ENCODE measurements at places on chromosomes 2 and 18.

GRCh38 chr18:4248686-4249085 lies 206.4 kb downstream of the DLGAP1 start:
- DNase-seq, result no peak

DNA sequence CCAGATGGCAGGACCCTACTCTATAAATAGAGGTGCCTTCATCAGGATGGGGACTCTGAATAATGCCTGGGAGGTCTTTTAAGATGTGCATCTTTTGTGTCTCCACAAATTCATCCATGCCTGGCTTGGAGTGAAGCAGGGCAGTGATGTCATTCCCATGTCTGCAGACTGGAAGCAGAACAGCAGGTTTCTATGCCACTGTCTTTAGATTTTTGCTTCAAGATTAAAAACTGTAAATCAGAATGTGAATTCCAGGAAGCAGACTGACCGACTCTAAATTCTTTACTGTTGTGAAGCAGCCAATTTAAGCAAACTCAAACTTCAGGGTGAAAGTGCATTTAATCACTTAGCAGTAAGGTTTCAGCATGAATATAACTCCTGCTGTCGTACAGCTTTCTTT lies 159.3 kb downstream of the SCG2 start:
- no peak for DNase-seq

DNA sequence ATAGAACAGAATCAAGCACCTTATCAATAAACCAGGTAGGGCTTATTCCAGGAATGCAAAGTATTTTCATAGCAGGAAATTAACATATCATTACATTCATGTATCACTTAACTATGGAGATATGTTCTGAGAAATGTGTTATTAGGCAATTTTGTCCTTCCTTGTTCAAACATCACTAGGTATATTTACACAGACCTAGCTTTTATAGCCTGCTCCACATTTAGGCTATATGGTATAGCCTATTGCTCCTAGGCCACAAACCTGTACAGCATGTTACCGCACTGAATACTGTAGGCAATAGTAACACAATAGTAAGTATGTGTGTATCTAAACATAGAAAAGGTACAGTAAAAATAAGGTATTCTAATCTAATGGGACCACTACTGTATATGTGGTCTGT lies 82.8 kb upstream of the KCTD1 start:
- DNase-seq, result no peak

DNA sequence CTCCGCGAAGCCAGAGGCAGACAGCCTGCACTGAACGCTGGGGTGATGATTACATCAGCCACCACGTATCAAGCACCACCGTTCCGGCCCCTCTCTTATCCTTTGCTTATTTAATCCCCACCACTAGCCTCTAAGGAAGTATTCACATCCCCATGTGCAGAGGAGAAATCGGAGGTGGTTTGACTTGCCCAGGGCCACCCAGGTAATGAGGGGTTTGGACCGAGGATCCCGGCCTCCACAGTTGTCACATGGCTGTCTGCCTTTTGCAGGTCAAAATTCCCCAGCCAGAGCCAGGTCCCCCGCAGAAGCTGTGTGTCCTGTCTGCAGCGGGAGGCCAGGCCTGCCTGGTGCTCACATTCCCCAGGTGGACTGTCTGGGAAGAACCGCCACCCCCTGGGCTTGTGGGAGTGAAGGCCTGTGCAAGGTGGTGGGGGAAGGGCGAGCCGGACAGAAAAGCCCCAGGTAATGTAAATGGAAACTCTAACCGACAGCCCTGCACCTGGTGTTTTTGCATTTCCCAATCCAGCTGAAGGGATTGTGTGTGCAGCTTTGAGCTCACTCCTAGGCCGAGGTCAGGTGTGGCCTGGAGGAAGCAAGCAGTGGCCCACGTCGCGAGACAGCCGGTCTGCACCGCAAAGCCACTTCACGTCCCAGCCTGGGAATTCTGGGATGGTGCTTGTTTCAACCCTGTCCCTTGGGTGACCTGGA lies 108.5 kb upstream of the ID2 start:
- DNase-seq, result no peak

- no peak for DNase-seq
Measured at GRCh38 chr2:174600349-174600748, 2.7 kb upstream of the WIPF1 start.

- no peak for DNase-seq
Measured at GRCh38 chr2:226495466-226496272, 304.0 kb downstream of the IRS1 start.

- no peak for DNase-seq
Measured at GRCh38 chr2:181308766-181309515, 148.2 kb upstream of the ITGA4 start.

DNA sequence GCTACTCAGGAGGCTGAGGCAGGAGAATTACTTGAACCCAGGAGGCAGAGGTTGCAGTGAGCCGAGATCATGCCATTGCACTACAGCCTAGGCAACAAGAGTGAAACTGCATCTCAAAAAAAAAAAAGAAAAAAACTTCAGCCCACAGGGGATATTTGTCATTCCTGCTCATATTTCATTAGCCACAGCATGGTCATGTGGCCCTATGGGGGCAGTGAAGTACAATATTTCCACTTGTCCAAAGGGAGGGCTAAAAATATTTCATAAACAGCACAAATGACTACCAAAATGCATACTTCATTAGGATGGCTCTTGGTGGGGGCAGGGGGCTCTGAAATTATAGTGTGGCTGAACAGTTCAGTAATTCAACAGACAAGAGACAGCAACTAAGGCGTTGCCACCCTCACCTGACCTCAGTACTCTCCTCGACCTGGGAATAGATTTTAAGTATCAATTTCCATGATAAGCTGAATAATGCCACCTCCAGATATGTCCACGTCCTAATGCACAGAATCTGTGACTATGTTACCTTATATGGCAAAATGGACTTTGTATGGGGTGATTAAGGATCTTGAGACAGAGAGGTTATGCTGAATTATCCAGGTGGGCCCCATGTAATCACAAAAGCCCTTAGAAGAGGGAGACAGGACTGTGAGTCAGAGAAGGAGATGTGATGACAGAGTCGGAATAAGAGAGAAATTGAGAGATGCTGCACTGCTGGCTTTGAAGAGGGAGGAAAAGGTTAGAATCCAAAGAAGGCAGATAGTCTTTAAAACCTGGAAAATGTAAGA lies 158.2 kb upstream of the CRIM1 start:
- no peak for DNase-seq

DNA sequence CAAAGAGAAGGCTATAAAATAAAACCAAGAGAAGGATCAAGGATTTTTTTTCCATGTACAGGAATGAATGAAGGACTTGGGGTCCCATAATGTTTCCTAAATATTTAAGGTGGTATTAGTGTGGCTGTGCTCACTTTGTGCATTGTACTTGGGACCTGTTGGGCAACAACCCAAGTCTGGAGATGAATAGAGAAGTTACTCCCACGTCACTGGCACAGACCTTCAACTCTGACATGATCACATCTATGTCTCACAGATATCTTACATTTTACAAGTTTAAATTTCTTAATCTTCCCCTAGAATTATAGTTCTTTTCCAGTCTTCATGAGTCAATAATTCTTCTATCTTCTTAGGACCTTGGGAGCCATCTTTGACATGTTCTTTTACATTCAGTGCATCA lies 133.4 kb downstream of the PLCL1 start:
- DNase-seq, result no peak

GRCh38 chr2:119174993-119175347 lies 16.4 kb upstream of the C1QL2 start:
- no peak for DNase-seq
